ENCODE measurements at places on chromosomes 3 and 15.

- peak; percentile 57 for DNase-seq
Measured at GRCh38 chr15:41417418-41418195, 712 bp downstream of the RTF1 start.

DNA sequence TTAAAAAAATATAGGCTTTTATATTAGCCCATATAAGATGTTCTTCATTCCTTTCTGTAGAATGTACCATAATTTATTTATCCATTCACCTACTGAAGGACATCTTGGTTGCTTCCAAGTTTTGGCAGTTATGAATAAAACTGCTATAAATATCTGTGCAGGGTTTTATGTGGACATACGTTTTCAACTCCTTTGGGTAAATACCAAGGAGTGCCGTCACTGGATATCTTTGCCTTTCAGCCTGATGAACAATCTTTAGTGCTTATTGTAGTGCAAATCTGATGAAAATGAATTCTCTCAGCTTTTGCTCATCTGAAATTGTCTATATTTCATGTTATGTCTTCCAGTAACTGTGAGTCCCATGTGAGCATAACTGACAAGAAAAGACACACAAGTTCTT lies 26.6 kb upstream of the BLM start:
- no peak for DNase-seq

DNA sequence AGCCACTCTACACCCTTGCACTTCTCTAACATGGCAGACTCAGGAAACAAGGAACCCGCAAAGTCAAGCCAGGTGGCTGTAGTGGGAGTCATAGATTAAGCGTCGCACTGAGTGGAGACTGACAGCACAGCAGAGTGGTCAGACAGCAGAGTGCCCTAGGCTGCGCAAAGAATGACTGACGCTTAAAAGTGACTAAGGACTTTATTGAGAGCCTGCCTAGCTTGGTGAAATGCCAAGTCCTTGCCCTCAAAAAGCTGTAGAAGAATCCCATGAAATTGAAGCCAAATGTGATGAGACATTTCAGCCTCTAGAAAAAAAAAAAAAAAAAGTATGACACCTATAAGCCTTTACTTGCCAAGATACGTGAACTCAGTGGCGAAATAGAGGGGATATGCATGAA lies 30.2 kb downstream of the NCEH1 start:
- DNase-seq = no peak

DNA sequence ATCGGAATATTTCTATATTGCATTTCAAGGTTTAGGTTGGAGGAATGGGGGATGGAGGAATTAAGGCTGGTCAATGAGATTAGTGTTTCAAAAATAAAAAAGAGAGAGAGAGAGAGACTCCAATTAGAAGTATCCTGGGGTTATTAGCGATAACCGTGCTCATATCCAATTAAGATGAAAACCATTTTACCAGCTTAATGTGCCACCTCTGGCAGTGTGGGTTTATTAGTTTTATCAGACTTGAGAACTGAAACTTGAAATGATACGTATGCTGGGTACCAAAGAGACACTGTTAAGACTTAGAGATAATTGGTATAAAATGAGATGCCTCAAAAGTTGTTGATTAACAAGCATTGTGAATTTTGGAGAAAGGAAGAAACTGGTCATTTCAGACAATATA lies 251.5 kb upstream of the NR2F2 start:
- DNase-seq = no peak

GRCh38 chr3:101779822-101780381 lies 891 bp downstream of the NXPE3 start:
- no peak for DNase-seq

- no peak for DNase-seq
Measured at GRCh38 chr15:41583795-41584194, 24.8 kb downstream of the TYRO3 start.

GRCh38 chr15:41584636-41585126 lies 25.7 kb downstream of the TYRO3 start:
- no peak for DNase-seq

DNA sequence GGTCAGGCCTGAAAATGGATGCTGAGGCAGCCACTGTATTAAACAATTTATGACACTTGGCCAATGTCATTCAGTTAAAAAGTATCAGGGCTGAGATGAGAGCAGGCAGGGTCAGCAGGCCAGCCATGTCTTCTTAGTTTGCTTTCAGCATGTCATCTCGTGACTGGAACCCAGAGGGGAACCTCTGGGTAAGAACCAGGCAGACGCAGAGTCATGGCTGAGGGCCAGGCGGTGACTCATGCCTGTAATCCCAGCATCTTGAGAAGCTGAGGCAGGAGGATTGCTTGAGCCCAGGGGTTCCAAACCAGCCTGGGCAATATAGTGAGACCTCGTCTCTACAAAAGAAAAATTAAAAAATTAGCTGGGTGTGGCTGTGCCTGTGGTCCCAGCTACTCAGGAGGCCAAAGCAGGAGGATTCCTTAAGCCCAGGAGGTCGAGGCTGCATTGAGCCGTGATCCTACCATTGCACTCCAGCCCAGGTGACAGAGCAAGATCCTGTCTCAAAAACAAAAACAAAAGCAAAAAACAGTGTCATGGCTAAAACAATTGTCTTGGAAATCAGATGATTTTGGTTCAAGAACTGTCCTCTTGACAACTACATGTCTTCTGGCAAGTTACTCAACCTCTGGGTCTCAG lies 11.7 kb downstream of the BCL2L10 start:
- peak; percentile 55 for DNase-seq
